ENCODE measurements at places on chromosomes 5 and 9.
A peak's percentile ranks its signal among the peaks of the same experiment; 100 is the strongest.

DNA sequence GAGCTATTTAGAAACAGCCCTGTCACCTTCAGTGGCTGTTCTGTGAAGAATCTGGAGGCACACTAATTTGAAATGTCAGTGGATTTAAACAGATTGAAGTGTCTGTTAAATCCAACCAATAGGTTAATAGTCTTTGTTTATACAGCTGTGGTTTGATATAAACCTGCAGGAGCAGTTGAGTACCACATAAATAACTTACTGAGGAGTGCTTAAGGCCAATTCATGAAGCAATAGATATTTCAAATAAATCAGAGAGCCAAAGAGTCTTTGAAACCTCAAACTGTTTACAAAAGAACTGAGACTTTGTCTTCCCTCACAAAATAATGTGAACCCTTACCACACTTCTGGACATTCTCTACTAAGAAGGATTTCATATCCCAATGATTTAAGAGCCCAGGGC is 111.9 kb downstream of the FEM1C start:
- DNase-seq: no peak

DNA sequence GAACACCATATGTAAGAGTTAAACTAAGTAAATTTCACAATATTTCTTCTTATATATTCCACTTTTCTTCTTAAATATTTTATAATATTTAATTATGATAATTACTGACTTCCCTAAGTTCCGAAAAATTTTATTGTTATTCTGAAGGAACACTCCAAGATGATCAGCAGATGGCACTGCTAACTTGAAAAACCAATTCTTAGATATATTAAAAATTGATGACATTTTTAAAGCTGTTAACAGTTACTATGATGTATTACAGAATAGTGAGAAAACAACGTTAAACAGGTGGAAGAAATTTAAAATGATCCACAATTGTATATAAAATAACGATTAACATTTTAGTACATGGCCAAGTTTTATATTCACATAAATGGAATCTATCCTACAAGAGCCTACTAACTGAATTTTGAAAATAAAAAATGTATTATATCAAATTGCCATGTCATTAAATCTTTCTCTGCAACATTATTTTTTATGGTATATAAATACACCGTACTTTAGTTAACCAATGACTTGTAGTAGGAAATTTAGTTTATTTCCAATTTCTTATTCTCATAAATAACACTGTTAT is 30.1 kb upstream of the MUSK start:
- no peak for DNase-seq

DNA sequence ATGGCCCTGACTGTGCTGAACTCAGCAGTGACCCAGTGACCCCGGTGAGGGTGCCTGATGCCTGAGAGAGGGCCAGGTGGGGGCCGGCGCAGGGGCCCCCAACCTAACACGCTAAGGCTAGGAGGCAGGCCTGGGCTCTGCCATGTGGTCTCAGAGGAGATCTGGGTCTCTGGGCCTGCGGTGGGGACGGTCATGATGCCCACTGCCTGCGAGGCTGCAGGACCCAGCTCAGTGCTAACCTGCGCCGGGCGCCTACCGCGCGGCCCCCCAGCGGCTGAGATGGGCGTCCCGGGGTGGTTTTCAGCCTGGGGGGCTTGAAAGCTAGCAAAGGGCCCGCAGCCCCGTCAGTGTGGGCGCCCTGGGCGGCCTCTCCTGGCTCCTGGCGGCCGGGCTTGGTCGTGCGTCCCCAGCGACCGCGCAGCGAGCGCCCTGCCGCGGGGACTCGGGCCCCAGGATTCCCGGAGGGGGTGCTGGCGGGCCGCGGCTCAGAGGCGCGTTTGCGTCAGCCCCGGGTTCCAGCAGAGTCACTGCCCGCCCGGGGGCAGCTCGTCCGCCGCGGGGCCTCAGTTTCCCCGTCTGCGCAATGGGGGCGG is 2.5 kb downstream of the EGFL7 start:
- no peak for DNase-seq

DNA sequence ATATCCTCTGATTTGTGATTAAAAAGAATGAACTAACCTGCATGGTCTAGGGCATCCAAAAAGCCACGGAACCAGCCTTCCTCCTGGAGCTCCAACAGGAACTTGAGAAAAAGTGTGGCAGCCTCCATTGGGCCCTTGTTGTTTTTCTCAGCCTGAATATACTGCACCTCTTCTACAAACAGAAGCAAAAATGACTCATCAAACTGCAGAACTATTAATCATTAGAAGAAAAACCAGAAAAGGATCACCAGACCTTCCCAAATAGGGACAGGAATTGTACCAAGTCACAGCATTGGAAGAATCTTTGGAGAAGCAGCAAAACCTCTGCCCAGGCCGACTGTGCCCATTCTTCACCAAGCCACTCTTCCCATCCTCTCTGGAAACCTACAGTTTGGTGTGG is 25.2 kb downstream of the RIGI start:
- no peak for DNase-seq

DNA sequence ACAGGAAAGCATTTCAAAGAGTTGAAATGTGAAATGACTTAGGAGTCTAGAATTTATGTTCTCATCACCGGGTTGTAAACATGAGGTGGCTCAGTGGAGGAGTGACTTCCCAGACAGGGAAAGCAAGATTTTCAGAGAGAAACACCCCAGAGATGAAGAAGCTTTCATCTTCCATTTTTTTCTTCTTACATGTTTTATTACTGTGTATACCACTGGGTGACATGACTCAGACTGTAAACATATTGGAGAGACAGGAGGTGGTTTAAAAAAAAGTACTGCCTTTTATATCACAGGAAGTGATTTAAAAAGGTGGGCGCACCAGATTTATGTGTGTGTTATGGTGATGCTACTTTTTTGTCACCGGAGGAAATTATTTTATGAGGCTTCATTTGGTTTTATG is 209.1 kb upstream of the TUT7 start:
- peak; percentile 52 for DNase-seq
